HFFc6 (cell line): ENCODE measurements at places on chromosomes 1 and 21.

GRCh38 chr1:180695282-180695681, 63.5 kb downstream of the XPR1 start:
- no peak overlapping the region for H3K4me3 ChIP-seq
- DNase-seq, result no peak
- peaks cover 32% of the 10 kb centered on the region for H3K36me3 ChIP-seq
- peaks cover 20% of the 10 kb centered on the region for H3K4me1 ChIP-seq
- H3K27me3 ChIP-seq, result no peaks in the 10 kb centered on the region

DNA sequence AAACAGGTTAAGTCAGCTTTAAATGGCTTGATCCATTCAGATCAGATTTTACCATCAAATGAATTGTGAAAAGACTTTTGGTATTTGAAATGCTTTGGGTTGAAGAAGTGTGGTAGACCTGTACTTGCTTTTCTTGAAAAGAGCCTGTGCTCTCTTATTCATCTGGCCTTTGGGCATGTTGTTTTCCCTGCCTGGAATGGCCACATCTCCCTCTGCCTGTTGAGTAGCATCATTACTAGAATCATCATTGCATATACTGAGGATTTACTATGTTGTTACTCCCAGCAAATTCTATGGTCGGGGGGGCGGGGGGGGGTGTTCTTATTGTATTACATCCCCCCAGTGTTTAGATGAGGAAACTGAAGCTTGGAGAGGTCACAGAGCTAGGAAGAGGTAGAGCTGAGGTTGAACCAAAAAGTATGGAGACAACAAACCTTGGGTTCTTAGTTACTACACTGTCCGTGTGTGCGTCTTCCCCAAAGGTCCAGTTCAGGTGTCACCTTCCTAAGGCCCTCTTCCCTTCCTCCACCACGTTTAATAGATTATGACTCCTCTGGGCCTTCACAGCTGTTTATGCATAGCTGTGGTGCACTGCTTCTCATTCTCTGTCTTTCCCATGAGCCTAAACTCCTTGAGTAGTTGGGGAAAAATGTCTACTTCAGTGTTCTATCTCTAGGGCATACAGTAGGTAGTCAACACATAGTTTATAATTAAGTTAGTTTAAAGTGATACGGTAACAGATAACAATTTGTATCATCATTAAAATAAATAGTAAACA, 246.4 kb upstream of the HOOK1 start:
- DNase-seq, result peak; percentile 43
- H3K27me3 ChIP-seq, result no peaks in the 10 kb centered on the region
- peaks cover 28% of the 10 kb centered on the region for H3K4me1 ChIP-seq
- no peak overlapping the region for H3K27ac ChIP-seq
- H3K4me3 ChIP-seq, result no peak overlapping the region
- no peaks in the 10 kb centered on the region for H3K36me3 ChIP-seq

GRCh38 chr1:194929357-194929756, 1678.9 kb downstream of the KCNT2 start:
- H3K36me3 ChIP-seq, result no peaks in the 10 kb centered on the region
- H3K27me3 ChIP-seq, result no peaks in the 10 kb centered on the region
- peak; percentile 18 for DNase-seq
- H3K4me3 ChIP-seq, result no peak overlapping the region

GRCh38 chr1:34066166-34066565, 98.9 kb downstream of the CSMD2 start:
- H3K4me3 ChIP-seq, result 0 out of 2 replicates have a peak overlapping the region, but pooled peaks have one; percentile 10
- H3K27me3 ChIP-seq, result no peaks in the 10 kb centered on the region; the same call in none of the 2 replicates
- H3K36me3 ChIP-seq, result peaks cover 5% of the 10 kb centered on the region; the same call in 1 of the 2 replicates

- H3K4me3 ChIP-seq, result peak overlapping the region; percentile 94
- DNase-seq, result peak; percentile 91
- H3K27me3 ChIP-seq, result no peaks in the 10 kb centered on the region; the same call in 1 of the 2 replicates
- peak overlapping the region; percentile 92 for H3K27ac ChIP-seq
- H3K4me1 ChIP-seq, result peaks cover 56% of the 10 kb centered on the region
Measured at GRCh38 chr1:155648207-155649147, 38.5 kb downstream of the MSTO1 start.

DNA sequence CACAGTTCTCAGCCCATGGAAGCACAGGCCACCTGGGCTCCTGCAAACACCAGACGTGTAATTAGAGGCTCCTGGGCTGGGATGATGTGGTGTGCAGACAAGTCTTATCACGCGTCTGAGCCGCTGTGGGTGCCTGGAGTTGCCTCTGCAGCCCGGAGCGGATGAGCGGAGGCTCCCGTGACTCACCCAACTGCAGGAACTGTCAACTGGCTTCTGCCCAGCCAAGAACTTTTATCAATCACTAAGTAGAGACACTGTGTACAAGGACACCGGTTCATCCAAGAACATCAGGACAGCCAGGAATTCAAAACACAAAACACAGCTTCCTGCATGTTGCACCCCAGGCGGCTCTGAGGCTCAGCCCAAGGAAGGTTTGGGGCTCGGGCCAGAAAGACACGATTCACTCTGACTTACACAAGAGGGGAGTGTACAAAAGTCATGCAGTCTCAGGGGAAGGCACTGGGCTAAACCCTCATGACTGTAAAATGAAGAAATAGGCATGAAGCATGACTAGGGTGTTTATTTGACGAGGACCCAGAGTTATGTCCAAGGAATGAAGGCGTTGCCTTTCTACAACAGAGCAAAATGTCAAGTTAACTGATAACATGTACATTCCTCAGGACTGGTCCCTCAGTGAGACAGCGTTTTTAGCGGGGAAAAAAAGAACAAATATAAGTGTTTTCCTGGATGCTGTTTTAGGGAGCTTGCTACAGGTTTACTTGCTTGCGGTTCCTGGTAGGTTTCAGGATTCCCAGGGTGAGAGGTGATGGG, 21.1 kb downstream of the ERRFI1 start:
- peak overlapping the region; percentile 82 for H3K4me3 ChIP-seq
- H3K36me3 ChIP-seq, result peaks cover 9% of the 10 kb centered on the region; the same call in 1 of the 2 replicates

- no peaks in the 10 kb centered on the region for H3K4me1 ChIP-seq
- no peaks in the 10 kb centered on the region for H3K36me3 ChIP-seq
- H3K27ac ChIP-seq, result no peak overlapping the region
- peaks cover 2% of the 10 kb centered on the region for H3K27me3 ChIP-seq
- H3K4me3 ChIP-seq, result no peak overlapping the region
Measured at GRCh38 chr1:13512472-13512871, 1.3 kb downstream of the LRRC38 start.

- DNase-seq, result no peak
- H3K27ac ChIP-seq, result peak overlapping the region; percentile 98
- H3K27me3 ChIP-seq, result no peaks in the 10 kb centered on the region; the same call in 1 of the 2 replicates
- H3K4me1 ChIP-seq, result peaks cover 64% of the 10 kb centered on the region
- peak overlapping the region; percentile 98 for H3K4me3 ChIP-seq
Measured at GRCh38 chr1:156750191-156750672, 1.2 kb downstream of the HDGF start.

DNA sequence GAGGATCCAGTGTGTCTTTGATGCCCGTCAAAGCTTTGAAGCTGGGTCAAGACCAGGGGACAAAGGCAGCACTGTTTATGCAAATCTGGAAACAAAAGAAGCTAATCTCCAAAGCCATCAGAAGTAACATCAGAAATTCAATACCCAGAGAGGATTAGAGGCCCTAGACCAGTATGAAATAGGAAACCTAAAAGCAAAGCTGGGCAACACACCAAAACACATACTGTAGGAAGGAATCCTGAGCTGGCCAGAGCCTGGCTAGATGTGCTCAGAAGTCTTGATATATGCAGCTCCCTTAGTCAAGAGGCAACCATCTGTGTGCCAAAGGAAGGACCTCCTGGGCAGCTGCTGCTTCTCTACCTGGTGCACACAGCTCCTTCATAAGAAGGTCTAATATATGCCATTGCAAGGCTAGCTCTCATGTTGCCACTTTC, 12.3 kb downstream of the COLGALT2 start:
- no peak overlapping the region for H3K4me3 ChIP-seq
- DNase-seq, result peak; percentile 86
- peak overlapping the region; percentile 40; the same call in 1 of the 2 replicates for H3K27ac ChIP-seq
- H3K36me3 ChIP-seq, result no peaks in the 10 kb centered on the region

GRCh38 chr1:169529068-169529642, 43.4 kb upstream of the SLC19A2 start:
- no peak overlapping the region for H3K4me3 ChIP-seq
- peaks cover 2% of the 10 kb centered on the region for H3K27me3 ChIP-seq
- no peaks in the 10 kb centered on the region for H3K4me1 ChIP-seq
- DNase-seq, result no peak
- no peak overlapping the region for H3K27ac ChIP-seq
- H3K36me3 ChIP-seq, result no peaks in the 10 kb centered on the region

DNA sequence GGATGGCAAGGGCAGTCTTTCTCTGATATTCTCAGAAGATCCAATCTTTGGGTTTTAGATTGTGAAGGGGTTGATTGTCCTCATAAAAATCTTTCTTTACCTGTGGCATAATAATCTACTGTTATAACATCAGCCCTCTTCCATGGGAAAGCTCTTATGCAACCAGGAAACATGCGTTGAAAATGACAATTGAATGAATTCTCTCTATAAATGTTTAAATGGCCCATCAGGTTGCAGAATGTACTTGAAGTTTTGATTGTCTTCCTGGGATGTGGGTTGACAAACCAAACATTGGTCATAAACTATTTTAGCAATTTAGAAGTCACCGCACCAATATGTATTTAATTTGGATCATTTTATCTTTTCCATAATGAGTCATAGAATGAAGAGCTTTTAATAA, 31.7 kb upstream of the ITLN1 start:
- DNase-seq, result no peak
- no peak overlapping the region for H3K27ac ChIP-seq
- no peaks in the 10 kb centered on the region for H3K4me1 ChIP-seq
- H3K36me3 ChIP-seq, result no peaks in the 10 kb centered on the region
- peaks cover 2% of the 10 kb centered on the region; the same call in 1 of the 2 replicates for H3K27me3 ChIP-seq
- H3K4me3 ChIP-seq, result no peak overlapping the region

DNA sequence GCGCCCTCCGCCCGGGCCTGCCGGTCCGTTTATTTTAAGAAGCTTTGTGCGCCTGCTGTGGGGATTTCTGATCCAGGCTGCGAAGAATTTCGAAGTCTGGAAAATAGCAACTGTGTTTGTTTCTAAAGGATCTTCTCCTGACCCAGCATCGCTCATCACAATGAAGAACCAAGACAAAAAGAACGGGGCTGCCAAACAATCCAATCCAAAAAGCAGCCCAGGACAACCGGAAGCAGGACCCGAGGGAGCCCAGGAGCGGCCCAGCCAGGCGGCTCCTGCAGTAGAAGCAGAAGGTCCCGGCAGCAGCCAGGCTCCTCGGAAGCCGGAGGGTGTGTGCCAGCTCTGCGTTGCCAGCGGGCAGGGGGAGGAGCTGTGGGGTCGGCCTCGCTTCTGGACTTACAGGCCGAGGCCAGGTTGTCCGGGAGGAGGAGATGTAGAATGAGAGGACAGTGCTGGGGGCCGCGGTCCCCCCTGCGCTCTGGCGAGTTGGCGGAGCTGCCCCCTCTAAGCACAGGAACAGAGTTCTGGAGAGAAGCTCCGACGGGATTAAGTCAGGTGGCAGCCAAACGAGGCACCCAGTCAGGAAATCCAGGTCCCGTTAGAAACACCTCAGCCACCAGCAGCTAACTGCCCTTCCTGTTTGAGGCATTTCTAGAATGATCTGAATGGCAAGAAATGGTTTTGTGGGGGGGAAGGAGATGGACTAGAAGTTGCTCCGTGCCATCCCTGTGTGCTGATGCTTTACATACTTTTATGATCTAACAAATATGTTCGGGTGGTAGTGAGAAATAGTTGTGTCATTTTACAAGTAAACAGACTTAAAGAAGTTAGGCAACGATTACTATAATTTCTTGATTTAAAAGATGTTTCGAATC, 948 bp downstream of the TXLNA start:
- peak overlapping the region; percentile 97 for H3K4me3 ChIP-seq
- peaks cover 49% of the 10 kb centered on the region for H3K4me1 ChIP-seq
- peak overlapping the region; percentile 95 for H3K27ac ChIP-seq
- peak; percentile 47 for DNase-seq

GRCh38 chr1:84062496-84062895, 63.6 kb upstream of the TTLL7 start:
- H3K27ac ChIP-seq, result no peak overlapping the region
- peaks cover 5% of the 10 kb centered on the region; the same call in 1 of the 2 replicates for H3K27me3 ChIP-seq
- H3K4me1 ChIP-seq, result no peaks in the 10 kb centered on the region
- peaks cover 3% of the 10 kb centered on the region; the same call in 1 of the 2 replicates for H3K36me3 ChIP-seq

DNA sequence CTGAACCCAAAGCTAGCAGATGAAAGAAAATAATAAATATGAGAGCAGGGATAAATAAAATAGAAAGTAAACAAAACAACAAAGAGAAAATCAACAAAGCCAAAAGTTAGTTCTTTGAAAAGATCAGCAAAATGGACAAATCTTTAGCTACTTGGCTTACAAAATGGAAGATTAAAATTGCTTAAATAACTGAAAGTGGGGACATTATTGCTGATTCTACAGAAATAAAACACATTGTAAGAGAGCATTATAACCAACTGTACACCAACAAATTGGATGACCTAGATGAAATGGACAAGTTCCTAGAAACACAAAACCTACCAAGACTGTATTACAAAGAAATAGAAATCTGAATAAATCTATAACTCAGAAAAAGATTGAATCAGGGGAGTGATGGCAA, 238.3 kb upstream of the C1orf87 start:
- H3K36me3 ChIP-seq, result no peaks in the 10 kb centered on the region; the same call in 1 of the 2 replicates
- no peak for DNase-seq

DNA sequence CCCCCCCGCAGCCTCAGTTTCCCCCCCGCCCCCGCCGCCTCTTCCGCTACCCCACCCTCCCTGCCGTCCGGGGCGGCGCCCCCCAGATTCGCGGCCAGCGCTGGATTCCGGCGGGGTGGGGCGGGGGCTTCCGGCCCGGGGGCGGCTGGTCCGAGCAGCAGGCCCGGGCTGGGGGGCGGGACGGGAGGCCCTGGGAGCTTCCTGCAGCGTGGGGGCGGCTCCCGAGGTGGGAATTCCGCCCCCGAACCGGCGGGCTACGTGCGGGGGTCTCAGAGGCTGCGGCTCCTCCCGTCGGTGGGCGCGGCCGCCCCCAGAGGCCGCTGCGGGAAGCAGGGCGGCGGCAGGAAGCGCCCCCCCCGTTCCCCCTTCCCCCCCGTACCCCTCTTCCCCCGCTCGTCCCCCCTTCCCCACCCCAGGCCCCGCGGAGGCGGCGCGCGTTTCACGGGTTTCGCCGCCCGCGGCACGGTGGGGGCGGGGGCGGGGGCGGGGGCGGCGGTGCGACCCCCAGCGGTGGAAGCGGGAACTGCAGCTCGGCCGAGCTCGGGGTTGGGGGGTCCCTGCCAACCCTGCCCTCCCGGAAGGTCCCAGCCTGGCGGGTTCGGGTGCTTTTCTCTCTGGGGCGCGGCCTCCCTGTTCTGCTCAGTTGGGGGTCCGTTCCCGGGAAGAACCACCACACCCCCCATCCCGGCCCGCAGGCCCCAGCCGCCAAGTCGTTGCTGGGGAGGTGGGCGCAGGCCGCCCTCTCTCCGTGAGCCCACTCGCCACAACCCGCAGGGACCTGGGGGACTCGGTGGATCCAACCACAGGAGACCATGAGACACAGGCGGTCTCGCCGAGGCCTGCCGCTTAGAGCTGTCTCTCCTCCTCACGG, 76.3 kb downstream of the MORN1 start:
- no peaks in the 10 kb centered on the region; the same call in 1 of the 2 replicates for H3K27me3 ChIP-seq
- H3K36me3 ChIP-seq, result no peaks in the 10 kb centered on the region
- H3K4me1 ChIP-seq, result no peaks in the 10 kb centered on the region
- H3K4me3 ChIP-seq, result no peak overlapping the region

GRCh38 chr1:169309178-169310166, 58.1 kb downstream of the NME7 start:
- H3K36me3 ChIP-seq, result peaks cover 30% of the 10 kb centered on the region
- H3K4me3 ChIP-seq, result no peak overlapping the region
- no peak overlapping the region for H3K27ac ChIP-seq
- DNase-seq, result no peak
- no peaks in the 10 kb centered on the region for H3K27me3 ChIP-seq
